Thoracic aorta (tissue), 2 donors: ENCODE measurements at places on chromosomes 1 and 21. TPM values are rescaled to one million over a fixed set of nuclear protein-coding genes. Genes with fewer than 3 reads are reported as not detected.
A peak's percentile ranks its signal among the peaks of the same experiment; 100 is the strongest.

DNA sequence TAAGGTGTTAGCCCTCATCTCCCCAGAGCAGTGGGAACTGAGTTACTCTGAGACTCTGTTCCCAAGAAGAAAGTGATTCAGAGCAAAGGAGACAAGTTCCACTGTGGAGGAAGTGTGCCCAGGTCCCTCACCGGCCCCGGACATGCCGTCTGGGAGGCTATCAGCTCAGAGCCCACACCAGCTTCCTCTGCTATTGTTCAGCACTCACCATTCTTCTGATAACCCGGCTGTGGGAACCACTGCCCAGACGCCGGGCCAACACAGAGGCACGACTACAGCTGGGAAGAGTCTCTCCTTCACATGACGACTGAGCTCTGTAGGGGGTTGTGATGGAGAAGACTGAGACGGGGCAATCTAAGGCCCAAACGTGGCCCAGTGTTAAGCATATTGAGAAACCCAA, 34.2 kb upstream of the GJA5 start:
- no peak overlapping the region for H3K4me3 ChIP-seq
- no peak overlapping the region for H3K27ac ChIP-seq
- H3K36me3 ChIP-seq: no peaks in the 10 kb centered on the region
- no peak for DNase-seq
- H3K4me1 ChIP-seq: no peaks in the 10 kb centered on the region

- H3K27ac ChIP-seq: no peak overlapping the region
- DNase-seq: no peak
- H3K36me3 ChIP-seq: no peaks in the 10 kb centered on the region
- no peak overlapping the region for H3K4me3 ChIP-seq
- no peaks in the 10 kb centered on the region for H3K27me3 ChIP-seq
Observed at GRCh38 chr1:10588640-10589039, 113.9 kb downstream of the PEX14 start.

DNA sequence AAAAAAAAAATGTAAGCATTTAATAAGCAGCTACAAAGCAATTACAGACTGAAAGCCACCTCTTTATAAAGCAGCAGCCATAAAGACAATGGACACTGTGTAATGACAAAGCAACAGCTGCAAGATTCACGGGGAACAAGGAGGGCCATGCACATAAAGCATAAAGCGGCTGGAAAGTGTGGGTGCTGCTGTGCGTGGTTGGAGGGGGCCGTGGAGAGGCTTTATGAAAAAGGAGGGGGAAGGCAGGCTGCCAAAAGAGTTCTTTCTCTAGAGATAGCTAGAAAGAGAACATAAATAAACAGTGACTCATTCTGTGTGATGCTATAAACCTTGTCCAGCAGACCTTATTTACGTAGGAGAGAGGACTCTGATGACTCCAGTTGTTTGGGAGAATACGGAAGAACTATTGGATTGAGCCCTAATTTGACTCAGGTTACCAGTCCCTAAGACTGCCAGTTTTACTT, 49.3 kb downstream of the ADAMTS1 start:
- peaks cover 38% of the 10 kb centered on the region for H3K4me1 ChIP-seq
- no peaks in the 10 kb centered on the region for H3K36me3 ChIP-seq
- no peak overlapping the region for H3K4me3 ChIP-seq
- no peaks in the 10 kb centered on the region for H3K27me3 ChIP-seq

- H3K27me3 ChIP-seq: no peaks in the 10 kb centered on the region
- H3K36me3 ChIP-seq: no peaks in the 10 kb centered on the region
- H3K27ac ChIP-seq: no peak overlapping the region
Observed at GRCh38 chr1:183101081-183101480, 77.9 kb downstream of the LAMC1 start.

The STUM gene
- 1.6 TPM for total RNA-seq

DNA sequence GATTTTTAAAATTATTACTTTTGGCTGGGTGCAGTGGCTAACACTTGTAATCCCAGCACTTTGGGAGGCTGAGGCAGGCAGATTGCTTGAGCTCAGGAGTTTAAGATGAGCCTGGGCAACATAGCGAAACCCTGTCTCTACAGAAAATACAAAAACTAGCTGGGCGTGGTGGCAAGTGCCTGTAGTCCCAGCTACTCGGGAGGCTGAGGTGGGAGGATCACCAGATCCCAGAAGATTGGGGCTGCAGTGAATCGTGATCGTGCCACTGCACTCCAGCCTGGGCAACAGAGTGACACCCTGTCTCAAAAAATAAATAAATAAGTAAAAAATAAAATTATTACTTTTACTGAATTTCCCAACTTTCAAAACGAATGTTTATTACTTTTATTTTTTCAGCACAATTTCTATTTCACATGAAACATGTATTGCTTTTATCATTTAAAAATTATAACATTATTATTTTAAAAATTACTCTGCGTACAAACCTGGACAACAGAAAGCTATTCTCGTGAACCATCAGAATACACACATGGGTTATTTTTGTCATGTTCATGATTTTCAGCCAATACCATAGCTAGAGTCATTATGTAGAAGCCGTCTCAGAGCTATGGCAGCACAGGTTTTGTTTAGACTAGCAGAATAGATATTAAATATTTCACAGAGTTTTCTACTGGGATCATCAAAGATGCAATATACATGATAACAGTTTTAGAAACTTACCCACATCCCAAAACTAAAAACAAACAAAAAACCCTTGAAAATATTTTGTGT, 621 bp downstream of the AMPD1 start:
- no peak overlapping the region for H3K4me3 ChIP-seq
- H3K4me1 ChIP-seq: no peaks in the 10 kb centered on the region
- H3K36me3 ChIP-seq: no peaks in the 10 kb centered on the region
- H3K27me3 ChIP-seq: no peaks in the 10 kb centered on the region

DNA sequence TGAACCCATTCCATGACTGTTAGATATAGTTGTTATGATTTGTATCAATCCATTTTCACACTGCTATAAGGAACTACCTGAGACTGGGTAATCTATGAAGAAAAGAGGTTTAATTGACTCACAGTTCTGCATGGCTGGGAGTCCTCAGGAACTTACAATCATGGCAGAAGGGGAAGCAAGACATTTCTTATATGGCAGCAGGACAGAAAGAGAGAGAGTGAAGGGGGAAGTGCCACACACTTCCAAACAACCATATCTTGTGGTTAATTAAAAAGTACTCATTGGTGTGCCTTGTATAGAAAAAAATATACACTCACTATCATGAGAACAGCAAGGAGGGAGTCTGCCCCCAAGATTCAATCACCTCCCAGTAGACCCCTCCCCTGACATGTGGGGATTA, 137.6 kb upstream of the NBPF11 start:
- DNase-seq: no peak
- no peak overlapping the region for H3K27ac ChIP-seq
- H3K27me3 ChIP-seq: no peaks in the 10 kb centered on the region

DNA sequence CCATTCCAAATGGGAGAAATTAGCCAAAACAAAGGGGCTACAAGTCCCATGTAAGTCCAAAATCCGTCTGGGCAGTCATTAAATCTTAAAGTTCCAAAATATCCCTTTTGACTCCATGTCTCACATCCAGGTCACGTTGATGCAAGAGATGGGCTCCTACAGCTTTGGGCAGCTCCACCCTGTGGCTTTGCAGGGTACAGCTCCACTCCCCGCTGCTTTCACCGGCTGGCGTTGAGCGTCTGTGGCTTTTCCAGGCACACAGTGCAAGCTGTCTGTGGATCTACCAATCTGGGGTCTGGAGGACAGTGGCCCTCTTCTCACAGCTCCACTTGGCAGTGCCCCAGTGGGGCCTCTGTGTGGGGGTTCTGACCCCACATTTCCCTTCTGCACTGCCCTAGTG, 130.2 kb downstream of the TPR start:
- no peaks in the 10 kb centered on the region for H3K4me1 ChIP-seq
- no peak for DNase-seq
- H3K27me3 ChIP-seq: no peaks in the 10 kb centered on the region
- H3K27ac ChIP-seq: no peak overlapping the region
- H3K4me3 ChIP-seq: no peak overlapping the region

- H3K27me3 ChIP-seq: no peaks in the 10 kb centered on the region
- no peaks in the 10 kb centered on the region for H3K4me1 ChIP-seq
- no peak overlapping the region for H3K4me3 ChIP-seq
- no peak for DNase-seq
Observed at GRCh38 chr1:31199949-31200348, 39.7 kb downstream of the NKAIN1 start.

DNA sequence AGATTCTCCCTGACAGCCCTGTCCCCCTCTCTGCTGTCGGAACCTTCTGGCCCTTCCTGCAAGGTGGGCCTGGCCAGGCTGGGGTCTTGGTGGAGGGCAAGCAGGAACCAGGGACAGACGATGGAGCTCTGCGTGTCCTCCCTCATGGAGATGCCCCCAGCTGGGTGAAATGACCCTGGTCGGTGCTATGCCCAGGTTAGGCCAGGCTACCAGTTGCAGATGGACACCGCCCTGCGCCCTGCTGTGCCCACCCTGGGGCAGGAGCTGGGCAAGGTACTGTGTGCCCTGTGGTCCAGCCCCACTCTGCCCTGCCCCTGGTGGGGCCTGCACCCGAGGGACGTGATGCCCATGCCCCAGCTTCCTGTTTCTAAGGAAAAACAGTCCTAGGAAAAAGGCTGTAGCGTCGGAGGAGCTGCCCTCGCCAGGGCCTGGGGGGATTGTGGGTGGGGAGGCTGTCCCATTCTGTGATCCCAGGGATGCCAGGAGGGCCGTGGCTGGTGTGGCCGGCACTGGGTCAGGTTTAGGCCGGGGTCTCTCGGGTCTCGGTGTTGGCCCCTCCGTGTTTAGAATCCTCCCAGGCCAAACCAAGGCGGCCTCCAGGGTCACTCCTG, 77.6 kb downstream of the MORN1 start:
- no peaks in the 10 kb centered on the region for H3K27me3 ChIP-seq
- peak overlapping the region; percentile 95 for H3K27ac ChIP-seq
- peaks cover 73% of the 10 kb centered on the region for H3K4me1 ChIP-seq

DNA sequence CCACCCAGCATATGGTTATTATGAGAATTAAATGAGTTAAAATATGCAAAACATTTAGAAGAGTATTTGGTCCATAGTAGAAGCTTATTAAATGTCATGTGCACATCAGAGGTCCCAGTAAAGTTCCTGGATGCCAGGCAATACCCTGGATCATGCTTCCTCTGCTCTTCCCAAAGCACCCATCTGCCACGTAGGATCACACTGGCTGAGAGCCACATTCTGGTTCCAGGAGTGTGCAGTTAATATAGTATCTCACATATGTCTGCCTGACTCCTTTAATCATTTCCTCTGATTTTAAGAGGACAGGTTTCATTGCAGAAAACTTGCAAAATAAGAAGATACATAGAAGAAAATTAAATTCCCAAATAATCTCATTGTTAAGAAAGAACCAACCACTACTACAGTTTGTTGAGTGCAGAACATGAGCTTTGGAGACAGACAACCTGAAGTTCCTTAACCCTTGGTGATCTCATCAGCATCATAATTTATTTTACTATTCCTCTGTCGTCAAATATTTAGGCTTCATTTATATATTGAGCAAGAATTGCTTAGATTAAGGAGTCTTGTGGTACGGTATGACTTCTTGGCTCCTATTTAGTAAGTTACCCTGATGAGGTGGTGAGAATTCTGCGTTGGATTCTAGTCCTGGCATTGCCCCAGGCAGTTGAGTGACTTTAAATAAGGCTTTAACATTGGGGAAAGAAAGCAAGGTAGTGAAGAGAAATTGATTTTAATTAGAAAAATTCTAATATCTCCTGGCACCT, 12.3 kb downstream of the SGIP1 start:
- H3K27me3 ChIP-seq: no peaks in the 10 kb centered on the region
- peaks cover 39% of the 10 kb centered on the region for H3K4me1 ChIP-seq
- H3K27ac ChIP-seq: peak overlapping the region; percentile 91
- H3K36me3 ChIP-seq: no peaks in the 10 kb centered on the region
- DNase-seq: no peak

GRCh38 chr1:58879464-58879863, 95.6 kb upstream of the JUN start:
- no peak overlapping the region for H3K27ac ChIP-seq
- H3K27me3 ChIP-seq: no peaks in the 10 kb centered on the region
- no peaks in the 10 kb centered on the region for H3K36me3 ChIP-seq
- H3K4me3 ChIP-seq: no peak overlapping the region

The RAB7B gene
- 12.0 TPM for total RNA-seq

DNA sequence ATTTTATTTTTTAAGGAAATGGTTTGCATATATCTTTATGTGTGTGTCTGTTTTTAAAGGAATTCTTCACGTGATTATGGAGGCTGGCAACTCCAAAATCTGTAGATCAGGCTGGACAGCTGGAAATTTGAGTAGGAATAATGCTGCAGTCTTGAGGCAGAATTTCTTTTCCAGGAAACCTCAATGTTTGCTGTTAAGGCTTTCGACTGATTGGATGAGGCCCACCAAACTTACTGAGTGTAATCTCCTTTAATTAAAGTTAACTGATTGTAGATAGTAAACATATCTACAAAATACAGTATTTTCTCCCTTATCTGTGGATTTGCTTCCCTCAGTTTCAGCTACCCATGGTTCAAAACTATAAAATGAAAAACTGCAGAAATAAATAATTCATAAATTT, 883.1 kb downstream of the TTLL7 start:
- H3K27me3 ChIP-seq: no peaks in the 10 kb centered on the region
- H3K4me3 ChIP-seq: no peak overlapping the region
- H3K36me3 ChIP-seq: no peaks in the 10 kb centered on the region
- H3K4me1 ChIP-seq: no peaks in the 10 kb centered on the region

GRCh38 chr1:200670242-200671118, 773 bp upstream of the DDX59 start:
- no peaks in the 10 kb centered on the region for H3K27me3 ChIP-seq
- H3K4me3 ChIP-seq: peak overlapping the region; percentile 76
- peak overlapping the region; percentile 93 for H3K27ac ChIP-seq
- peaks cover 28% of the 10 kb centered on the region for H3K4me1 ChIP-seq
- DNase-seq: peak; percentile 7

- peaks cover 43% of the 10 kb centered on the region for H3K36me3 ChIP-seq
Observed at GRCh38 chr1:119940697-119941096, 44.4 kb upstream of the ADAM30 start.

GRCh38 chr1:193417945-193418744, 231.7 kb upstream of the B3GALT2 start:
- no peaks in the 10 kb centered on the region for H3K36me3 ChIP-seq
- no peak overlapping the region for H3K27ac ChIP-seq

DNA sequence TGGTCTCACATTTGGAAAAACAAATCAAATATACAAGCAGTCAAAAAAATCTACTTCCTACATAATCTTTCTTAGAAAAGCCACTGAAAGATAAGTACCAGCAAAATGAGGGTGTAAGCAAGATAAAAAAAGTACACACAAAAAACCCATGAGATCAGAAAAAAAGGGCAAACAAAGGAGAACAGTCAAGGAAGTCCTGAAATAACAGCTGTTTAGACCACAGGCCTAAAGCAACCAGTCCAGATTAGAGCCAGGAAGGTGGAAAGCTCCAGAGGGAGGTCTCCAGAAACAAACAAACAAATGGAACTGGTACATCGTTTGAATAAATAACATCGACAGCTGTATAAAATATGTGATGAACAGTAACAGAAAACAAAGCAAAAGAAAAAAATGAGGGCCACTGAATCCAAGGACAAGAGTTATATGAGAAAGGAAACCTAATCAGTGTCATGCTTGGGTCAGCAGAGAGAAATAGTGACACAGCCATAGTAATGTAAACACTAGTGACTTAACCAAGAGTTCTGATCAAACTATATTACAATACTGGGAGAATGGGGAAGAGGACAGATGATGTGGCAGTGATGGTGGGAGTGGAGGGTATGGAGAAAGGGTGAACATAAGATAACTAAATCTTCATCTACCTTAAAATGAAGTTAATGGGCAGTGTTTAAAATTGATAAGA, 67.5 kb downstream of the NVL start:
- no peak overlapping the region for H3K27ac ChIP-seq
- no peak overlapping the region for H3K4me3 ChIP-seq
